Fibroblast of skin of scalp (primary cell): ENCODE measurements at places on chromosomes 6 and 20.

DNA sequence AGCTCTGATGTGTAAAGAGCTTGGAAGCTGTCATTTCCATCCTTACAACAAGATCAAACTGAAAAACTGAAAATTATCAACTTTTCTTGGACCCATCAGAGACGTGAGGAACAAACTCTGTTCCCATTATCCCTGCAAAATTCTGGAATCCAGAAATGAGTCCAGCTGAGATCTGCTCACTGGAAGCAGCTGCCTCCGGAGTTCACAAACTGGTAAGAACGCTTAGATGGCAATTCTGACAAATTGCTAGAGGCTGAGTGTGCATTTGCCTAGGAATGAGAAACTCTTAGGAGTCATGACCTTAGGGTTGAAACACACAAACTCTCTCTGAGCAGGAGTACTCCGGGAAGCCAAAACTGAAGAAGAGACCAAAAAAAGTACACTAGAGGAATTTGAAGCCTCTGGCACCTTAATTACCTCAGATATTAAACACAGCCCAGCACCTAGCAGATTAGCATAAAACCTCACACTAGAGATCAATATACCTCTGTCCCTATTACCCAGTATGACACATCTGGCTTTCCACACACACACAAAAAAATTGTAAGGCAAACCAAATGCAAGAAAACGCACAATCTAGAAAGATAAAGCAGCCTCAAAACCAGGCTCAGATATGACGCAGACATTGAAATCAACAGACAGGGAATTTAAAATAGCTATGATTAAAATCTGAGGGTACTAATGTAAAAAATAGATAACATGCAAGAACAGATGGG lies 233.5 kb upstream of the SGK1 start:
- DNase-seq: peak; percentile 85

DNA sequence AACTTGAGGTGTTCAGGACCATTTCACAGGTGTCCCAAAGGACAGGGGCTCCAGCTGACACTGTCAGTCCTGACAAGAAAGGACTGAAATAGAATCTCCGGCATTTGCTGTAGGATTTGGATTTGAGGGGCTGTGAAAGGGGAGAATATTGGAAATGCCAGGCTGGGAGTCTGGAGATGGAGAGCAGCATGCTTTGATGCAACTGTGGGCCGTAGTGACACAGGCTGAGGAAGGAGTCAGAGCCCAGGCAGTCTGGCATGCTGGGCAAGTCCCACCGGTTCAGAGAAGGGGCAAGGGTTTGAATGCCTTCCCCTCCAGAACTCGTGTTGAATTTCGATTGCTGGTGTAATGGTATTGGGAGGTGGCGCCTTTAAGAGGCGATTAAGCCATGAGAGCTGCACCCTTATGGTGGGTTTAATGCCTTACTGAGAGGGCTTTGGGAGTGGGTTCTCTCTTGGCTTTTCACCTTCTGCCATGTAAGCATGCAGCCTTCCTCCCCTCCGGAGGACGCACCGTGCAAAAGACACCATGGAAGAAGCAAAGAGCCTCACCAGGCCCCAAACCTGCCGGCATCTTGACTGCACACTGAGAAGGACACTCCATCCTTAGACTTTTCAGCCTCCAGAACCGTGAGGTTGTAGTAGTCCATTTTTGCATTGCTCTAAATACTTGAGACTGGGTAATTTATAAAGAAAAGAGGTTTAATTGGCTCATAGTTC lies 9.4 kb upstream of the PYGB start:
- peak; percentile 77 for DNase-seq

DNA sequence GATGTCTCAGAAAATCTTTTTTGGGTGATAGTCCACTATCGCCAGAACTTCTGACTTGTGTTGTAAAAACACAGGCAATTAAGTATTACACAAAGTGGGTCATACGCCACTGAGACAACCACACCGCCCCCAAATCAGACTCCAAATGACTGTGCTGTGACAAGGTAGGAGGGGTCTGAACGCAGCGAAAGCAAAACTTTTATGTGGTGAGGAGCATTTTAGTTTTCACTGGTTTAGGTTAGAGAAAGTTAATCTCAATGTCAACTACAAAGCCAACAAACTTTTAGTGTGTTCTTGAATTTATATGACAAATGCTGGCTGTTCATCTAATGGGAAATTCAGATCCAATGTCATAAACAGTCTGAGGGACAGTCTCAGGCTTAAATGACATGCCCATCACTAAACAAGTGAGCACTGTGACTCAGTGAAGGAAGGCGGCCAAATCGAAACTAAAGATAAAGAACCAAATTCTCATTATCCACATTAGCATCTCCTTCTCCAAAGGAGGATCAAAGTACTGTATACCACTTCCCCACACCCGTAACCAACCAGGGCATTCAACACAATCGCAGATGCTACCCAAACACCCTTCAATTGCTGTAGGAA lies 186.7 kb downstream of the GJA10 start:
- no peak for DNase-seq

- DNase-seq: no peak
These were observed 250.3 kb downstream of the TTLL2 start for GRCh38 chr6:167575158-167575696.

DNA sequence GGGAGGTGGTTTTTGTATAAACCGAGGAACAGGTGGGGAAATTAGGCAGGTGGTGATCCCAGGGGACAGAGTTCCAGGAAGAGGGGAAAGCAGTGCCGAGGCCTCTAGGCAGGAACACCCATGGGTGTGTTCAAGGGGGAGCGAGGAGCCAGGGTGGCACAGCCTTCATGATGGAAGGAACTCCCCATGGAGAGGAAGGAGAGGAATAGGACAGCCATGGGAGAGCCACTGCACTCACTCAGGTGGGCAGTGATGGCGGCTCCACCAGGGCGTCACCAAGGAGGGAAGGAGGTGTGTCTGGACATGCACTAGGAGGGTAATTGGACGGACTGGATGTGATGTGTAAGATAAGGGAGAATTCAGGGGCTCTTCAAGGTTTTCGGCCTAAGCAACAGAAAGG lies 98.2 kb downstream of the THBS2 start:
- no peak for DNase-seq

GRCh38 chr20:44756956-44757355 lies 11.3 kb downstream of the KCNK15 start:
- no peak for DNase-seq

DNA sequence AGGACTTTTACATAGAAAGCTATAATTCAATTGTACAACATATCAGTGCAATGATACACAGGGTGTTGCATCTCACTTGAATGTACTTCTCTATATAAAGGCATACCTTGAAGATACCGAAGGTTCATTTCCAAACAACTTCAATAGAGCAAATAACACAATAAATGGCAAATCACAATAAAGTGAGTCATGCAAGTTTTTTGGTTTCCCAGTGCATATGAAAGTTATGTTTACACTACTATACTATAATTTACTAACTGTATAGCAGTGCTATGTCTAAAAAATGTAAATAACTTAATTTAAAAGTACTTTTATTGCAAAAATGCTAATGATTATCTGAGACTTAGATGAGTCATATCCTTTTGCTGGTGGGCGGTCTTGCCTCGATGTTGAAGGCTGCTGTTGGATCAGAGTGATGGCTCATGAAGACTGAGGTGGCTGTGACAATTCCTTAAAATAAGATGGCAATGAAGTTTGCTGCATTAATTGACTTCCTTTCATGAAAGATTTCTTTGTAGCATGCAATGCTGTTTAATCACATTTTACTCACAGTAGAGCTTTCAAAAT lies 188.8 kb downstream of the TASP1 start:
- no peak for DNase-seq

DNA sequence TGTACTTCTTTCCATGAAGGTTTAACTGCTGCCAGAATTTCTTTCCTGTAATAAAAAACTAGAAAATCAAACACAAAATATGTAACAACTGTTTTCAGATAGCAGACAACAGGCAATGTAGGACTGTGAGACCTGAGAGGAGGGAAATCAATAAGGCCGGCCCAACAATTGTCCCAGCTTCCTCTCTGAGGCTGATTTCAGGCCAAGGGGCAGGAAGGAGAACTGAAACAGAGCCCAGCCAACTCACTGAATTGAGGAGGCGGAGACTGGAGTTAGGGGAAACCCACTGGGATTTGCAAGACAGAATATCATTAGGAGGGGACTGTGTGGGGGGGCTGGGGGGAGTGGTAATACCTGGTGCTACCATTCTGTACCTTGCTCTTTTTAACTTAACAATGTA lies 42.2 kb downstream of the FLRT3 start:
- DNase-seq: no peak

- no peak for DNase-seq
These were observed 484.3 kb upstream of the JAG1 start for GRCh38 chr20:11158146-11158545.

- no peak for DNase-seq
These were observed 348 bp upstream of the PYGB start for GRCh38 chr20:25247518-25247955.

DNA sequence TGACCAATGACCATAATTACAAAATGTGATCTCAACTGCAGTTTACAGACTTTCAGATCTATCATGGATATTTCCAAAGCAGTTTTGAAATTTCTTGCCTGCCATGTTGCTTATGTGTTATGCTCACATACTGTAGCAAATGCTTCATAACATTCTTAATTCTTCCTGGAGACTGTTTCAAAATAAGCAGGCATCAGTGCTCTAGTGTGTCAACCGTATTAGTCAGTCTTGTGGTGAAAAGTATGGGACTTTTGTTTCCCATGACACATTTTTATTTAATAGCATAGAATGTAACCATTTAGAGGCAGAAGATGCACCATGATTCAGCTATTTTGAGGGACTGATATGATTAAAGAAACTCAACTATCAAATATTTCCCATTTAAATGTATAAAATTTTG lies 1.7 kb downstream of the POPDC3 start:
- peak; percentile 95 for DNase-seq

GRCh38 chr6:4935486-4935885 lies 68.4 kb downstream of the RPP40 start:
- DNase-seq: no peak

GRCh38 chr6:167826896-167827582 lies at the start of gene AFDN:
TSS of gene AFDN (plus strand) at chr6:167826911. CDS start at chr6:167827133, 222 bp downstream.
- peak; percentile 14 for DNase-seq

DNA sequence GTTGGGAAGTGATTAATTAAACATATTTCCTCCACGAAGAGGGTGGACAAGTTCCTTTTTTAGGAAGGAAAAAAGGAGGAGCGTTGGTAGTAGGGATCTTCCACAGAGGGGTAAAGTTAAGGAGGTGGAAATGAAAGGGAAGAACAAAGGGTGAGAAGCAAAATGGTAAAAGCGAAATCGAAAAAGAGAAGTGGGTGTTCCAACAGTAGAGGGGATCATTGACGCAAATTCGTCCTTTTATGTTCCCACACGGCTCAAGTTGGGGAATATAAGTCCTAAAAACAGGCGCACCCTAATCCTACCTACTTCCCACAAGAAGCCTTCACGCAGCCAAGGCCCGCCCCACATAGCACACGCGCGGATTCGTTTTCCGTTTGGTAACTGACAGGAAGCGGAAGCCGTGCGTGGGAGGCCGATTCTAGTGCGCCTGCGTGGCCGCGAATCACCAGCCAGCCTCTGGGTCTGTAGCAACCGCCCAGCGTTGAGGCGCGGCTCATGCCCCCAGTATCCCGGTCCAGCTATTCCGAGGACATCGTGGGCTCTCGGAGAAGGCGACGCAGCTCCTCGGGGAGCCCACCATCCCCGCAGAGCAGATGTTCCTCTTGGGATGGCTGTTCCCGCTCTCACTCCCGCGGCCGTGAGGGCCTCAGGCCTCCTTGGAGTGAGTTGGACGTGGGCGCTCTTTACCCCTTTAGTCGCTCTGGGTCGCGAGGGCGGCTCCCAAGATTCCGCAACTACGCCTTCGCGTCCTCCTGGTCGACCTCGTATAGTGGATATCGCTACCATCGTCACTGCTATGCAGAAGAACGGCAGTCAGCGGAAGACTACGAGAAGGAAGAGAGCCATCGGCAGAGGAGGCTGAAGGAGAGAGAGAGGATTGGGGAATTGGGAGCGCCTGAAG lies at the start of gene NKAPL:
Gene NKAPL, plus strand, starts transcription at position 421 of the 901 bp plus-strand sequence. Its CDS starts 75 bp downstream, at position 496.
- peak; percentile 77 for DNase-seq

DNA sequence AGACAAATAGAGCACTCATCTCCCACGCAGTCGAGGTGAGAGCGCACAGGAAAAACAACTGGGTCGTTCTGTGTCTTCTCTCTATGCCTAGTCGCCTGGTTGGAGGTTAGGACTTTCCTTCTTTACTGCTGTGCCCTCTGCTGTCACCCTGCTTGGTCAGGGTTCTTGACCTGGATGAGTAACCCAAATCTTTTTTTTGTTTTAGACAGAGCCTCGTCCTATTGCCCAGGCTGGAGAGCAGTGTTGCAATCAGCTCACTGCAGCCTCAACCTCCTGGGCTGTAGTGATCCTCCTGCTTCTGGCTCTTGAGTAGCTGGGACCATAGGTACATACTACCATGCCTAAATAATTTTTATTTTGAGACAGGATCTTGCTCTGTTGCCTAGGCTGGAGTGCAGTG lies 24.5 kb downstream of the PRPF6 start:
- DNase-seq: no peak
